Activated CD4-positive, alpha-beta T cell treated with anti-CD3 and anti-CD28 coated beads, Interleukin-2, amount 10 ng/mL, durations not matched to agents 24 days and 14 days (primary cell): ENCODE measurements at places on chromosomes 3 and 15.

GRCh38 chr3:120450600-120451271, at the start of gene FSTL1:
FSTL1 (minus strand) TSS chr3:120450992; CDS start chr3:120450746, 246 bp downstream.
- no peak for DNase-seq

DNA sequence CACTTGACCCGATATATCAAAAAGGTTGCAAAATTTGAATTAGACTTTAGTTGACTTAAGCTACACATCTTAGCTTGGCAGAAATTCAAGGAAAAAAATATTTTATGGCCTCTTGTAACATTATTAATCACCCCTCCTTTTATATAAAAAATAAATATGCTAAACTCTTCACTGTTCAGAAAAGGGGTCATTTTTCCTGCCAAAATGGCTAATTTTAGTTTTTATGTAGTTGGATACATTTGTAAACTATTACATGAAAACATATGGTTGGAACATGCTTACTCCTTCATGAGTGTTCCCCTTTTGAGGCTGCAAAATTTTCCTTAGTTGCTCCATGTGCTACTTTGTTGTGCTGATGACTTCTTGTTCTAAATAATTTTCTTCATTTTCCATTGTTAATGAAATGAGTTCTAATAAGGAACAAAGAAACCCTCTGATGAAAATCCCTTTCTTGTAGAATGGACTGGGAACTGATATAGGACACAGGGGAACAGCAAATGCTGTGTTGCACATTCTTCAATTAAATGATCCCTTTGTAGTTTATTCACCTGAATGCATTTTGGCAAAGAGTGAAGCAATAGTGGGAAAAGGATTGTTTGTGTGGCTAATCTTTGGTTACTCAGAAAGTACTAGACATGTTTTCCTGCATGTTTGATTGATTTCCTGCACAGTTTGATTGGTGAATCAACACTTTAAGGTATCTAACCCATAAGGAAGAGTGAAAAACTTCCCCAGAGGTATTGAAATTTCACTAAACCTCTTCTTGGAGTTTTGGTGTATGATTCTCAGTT, 349.3 kb downstream of the TIGIT start:
- DNase-seq, result no peak

DNA sequence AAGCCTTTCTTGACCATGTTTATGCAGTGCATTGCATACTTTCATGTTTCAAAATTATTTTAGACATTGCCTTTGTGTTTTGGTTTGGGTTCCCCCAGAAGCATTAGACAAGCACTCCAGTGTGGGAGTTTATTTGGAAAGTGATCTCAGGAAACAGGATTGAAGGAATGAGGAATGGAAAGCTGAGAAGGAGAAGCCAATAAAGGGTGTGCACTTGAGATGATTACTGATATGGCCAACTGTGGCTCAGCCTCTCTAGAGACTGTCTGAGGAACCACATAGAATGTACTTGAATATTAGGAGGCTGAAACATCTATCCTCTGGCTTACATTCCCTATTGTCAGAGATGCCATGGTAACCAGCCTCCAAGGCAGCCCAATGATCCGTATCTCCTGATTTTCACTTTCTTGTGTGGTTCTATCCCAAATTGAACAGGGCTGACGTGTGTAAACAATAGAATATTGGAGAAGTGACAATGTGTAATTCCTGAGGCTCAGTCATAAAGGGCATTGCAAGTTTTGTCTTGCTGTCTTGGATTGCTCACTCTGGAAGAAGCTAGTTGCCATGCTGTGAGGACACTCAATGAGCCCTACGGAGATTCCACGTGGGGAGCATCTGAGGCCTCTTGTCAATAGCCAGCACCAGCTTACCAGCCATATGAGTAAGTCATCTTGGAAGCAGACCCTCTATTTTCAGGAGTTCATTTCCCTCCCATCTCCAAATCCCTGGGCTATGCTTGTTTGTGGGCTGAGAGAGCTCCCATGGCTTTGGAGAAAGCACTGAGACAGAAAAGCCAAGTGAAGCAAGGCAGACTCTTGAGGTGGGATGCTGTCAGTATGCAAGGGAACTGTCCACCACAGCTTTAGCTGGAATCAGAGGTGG, 84.7 kb downstream of the SCN11A start:
- DNase-seq, result no peak

- no peak for DNase-seq
Observed at GRCh38 chr15:54321426-54321825, 343.2 kb downstream of the UNC13C start.

GRCh38 chr3:159872374-159873109, 116.1 kb upstream of the IL12A start:
- no peak for DNase-seq

DNA sequence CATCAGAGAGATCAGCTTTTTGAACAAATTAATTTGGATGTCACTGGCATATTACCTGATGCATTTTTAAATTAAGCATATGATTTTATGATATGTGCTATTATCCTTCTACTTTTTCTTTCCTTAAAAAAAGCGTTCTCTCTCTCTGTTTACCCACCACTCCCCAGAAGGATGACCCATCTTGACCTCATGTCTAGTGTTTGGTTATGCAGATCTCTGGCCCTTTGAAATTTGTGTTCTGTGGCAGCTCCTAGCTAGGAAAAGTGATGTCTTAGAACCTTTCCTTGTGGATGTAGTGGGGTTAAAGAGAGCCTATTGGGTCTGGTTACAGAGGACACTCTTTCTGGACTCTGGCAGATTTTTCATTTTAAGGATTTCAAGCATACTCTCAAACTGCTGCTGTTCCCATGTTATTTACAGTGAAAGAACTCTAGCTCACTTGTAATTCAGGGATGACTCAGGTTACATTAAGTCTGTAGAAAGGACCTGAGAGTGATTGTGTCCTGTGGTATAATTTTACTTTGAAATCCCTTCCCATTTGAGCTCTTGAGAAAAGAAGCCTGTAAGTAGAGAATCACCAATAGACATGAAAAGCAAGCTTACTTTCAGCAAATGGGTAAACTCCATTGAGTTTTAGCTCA, 23.8 kb downstream of the ARHGEF26 start:
- DNase-seq, result no peak
